ENCODE measurements at places on chromosomes 13 and 19.

DNA sequence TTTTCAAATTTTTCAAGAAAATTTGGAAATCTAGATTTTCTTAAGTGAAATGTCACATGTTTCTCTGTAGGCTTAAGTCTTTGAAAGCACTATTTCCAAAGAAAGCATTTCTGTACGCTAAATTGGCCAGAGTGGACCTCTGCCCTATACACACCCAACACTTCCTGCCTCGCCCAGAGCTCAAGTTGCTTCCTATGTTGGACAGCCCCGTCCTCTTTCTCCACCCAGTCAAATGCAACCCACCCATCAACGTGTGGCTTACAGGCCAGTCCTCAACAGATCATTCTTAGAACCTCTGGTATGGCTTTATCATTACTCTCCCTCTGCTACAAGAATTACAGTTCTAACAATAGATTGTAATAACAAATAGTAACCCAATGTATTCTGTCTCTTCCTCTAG, 24.2 kb downstream of the KLF12 start:
- DNase-seq = no peak

GRCh38 chr19:10118960-10119359, 739 bp downstream of the EIF3G start:
- DNase-seq = no peak

DNA sequence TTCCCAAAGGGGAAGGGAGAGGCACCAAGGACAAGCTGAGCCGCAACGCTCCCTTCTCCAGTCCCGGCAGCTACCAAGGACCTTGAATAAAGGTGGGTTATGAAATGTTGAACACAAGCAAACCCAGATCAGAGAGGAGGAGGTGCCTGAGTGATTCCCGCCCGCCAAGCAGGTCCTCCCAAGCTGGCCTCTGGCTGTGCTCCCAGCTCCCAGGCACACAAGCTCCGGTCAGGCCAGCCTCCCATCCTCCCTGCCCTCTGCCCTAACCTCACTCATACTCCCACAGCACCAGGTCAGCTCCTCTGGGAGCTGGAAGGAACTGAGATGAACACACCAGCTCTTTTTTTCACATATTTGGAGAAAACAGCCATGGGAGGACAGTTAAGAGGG, 3.7 kb downstream of the NAPA start:
- no peak for DNase-seq

DNA sequence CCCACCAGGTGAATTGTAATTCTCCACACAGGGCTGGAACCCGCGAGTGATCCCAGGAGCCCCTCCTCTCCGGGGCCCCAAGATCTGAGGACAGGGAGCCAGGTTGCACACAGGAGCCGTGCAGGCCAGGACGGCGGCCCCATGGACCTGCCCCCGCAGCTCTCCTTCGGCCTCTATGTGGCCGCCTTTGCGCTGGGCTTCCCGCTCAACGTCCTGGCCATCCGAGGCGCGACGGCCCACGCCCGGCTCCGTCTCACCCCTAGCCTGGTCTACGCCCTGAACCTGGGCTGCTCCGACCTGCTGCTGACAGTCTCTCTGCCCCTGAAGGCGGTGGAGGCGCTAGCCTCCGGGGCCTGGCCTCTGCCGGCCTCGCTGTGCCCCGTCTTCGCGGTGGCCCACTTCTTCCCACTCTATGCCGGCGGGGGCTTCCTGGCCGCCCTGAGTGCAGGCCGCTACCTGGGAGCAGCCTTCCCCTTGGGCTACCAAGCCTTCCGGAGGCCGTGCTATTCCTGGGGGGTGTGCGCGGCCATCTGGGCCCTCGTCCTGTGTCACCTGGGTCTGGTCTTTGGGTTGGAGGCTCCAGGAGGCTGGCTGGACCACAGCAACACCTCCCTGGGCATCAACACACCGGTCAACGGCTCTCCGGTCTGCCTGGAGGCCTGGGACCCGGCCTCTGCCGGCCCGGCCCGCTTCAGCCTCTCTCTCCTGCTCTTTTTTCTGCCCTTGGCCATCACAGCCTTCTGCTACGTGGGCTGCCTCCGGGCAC, 3.9 kb downstream of the FFAR1 start:
- no peak for DNase-seq

DNA sequence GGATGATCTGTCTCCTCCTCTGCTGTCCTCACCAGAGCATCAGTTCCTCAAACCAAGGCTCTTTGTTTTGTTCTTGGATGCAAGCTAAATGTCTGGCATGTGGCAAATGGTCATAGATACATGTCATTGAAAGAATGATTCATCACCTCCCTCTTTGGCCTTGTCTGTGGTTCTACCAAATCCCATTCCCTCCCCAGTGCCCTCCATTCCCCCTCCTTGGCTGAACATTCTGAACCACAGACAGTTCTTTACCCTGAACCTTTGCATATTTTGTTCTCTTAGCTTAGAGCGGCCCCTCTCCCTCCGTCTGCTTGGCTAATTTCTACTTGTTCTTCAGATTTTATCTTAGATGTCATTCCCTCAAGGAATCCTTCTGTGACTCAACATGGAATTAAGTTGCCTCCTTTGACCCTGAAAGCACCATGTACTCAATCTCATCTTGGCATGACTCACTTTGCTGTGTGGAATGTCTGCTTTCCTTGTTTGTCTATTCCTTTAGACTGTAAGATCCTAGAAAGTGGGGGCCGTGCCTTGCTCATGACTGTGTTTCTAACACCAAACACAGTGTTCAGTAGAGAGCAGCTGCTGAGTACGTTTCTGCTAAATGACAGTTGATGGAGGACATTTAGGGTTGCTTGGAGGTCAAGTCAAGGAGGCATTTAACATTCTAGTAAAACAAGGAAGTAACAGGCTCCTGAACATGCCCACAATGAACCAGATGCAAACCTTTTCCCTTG, 8.1 kb downstream of the ALOX5AP start:
- peak; percentile 86 for DNase-seq

DNA sequence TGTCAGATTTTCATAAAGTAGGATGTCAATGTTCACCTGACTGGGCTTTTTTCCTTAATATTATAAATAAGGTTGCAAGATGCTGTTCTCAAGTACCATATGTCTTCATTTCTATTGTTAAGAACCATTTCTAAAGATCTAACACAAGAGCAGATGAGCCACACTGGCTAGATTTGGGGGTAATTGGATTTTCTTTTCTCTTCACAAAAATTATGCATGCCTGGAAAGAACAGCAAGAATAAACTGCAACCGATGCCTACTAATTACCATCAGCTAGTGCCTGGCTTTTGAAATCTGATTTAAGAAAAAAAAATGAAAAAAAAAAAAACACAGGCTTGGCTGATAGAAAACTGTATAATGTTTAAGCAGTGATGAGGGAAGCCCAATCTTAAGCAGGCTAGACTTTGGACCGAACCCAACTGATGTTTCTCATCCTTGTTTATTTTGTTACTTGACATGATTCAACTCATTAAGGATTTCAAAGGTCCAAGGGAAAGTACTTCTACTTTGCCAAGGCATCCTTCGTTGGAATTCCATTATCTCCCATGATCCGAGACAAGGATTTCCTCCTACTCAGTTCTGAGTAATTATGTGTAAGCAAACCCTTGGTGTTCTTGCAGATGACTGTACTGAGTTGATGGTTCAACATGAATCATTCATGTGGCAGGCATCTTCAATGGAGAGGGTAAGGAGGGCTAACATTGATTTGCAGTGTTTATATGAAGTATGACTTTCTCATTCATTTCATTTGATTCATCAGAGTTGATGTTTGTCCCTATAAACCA, 300.5 kb downstream of the SPRY2 start:
- peak; percentile 52 for DNase-seq

- DNase-seq = no peak
These were observed 112.8 kb downstream of the POSTN start for GRCh38 chr13:37485756-37486155.
